NCI-H2227 treated with DMSO at 0.1 percent for 48 hours (cell line): ENCODE measurements at places on chromosomes 1 and 21.

- no peak for DNase-seq
Observed at GRCh38 chr1:97797403-97798183, 123.2 kb downstream of the DPYD start.

- DNase-seq: no peak
Observed at GRCh38 chr1:226953175-226953800, 13.2 kb downstream of the COQ8A start.

GRCh38 chr1:201778279-201779065, 50.5 kb upstream of the IPO9 start:
- no peak for DNase-seq

- DNase-seq: no peak
Observed at GRCh38 chr1:189619682-189620332, 857.9 kb downstream of the BRINP3 start.

DNA sequence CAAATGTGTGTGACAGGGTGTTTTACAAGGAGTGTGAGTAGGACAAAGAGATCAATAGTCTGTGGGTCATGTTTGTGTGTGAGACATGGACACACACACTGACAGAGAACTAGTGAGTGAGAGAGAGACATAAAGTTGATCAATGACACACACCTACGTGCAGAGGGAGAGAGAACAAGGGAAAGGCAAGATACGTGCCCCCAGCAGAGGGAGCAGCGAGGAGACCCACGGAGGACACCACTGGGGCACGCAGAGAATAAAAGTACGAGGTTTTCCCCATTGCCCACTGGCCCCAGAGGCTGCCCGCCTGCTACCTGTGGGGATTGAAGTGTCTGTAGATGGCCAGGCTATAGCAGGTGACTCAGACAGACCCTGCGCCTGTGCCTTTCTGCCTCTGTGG, 130.2 kb upstream of the CSF3R start:
- DNase-seq: no peak

DNA sequence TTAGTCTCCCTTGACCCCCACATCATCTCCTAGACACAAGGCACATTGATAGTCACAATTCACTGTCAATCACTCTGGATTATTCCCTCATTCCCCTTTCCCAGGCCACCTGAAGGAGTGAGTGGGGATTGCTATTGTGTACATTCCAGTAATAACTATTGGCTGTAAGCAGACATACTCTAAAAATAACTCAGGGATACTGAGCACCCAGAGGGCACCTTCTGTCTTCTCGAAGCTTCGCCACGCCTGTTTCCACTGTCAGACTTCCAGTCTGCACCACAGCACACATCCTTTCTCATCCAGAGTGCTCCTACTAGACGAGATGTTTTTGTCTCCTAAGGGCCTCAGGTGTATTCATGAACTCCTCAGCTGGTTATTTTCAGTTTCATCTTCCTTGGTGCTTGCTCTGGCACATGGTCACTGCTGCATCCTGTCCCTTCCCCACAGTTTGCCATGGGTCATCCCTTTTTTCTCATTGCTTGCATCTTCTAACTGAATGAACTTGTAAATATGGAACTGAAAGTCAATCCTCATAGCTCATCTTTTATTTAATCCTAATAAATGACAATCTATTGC, 848 bp upstream of the APOBEC4 start:
- DNase-seq: no peak

- no peak for DNase-seq
Observed at GRCh38 chr21:44914176-44914874, 6.4 kb downstream of the ITGB2 start.

GRCh38 chr1:248810727-248811513, 14.8 kb downstream of the SH3BP5L start:
- DNase-seq: no peak

DNA sequence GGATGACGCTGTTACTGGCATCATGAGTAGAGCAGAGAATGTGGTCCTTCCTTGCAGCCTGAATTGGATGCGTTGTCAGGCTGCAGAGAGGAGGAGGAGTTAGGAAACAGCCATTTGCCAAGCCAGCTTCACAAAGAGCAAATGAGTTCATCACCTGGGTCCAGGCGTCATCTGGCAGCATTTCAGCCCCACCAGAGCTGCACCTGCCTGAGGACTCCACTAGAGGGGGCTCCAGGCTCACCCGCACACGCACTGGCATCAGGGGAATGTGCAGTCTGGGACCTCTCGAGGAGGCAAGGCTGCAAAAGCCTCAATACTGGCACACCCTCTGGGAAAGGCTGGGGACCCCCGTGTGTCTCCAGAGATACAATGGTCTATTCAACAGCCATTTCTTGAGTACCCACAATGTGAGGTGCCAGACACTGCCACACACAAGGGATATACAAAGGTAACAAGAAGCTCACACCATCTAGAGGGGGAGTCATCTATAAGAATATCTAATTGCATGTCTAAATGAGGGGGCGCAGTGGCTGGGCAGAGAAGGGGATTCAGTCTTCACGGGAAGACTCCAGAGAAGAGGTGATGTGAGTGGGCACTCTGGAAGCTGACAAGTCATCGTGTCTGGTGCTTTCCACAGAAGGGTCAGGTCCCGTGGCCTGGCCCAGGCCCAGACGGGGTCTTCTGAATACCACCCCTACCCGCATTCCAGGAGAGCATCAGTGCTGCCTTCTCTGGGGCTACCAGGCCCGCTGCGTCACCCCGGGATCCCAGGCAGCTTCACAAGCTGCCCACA, 53.5 kb upstream of the CNTN2 start:
- DNase-seq: peak; percentile 64

GRCh38 chr1:116853680-116854402, 55.9 kb upstream of the PTGFRN start:
- DNase-seq: peak; percentile 94

DNA sequence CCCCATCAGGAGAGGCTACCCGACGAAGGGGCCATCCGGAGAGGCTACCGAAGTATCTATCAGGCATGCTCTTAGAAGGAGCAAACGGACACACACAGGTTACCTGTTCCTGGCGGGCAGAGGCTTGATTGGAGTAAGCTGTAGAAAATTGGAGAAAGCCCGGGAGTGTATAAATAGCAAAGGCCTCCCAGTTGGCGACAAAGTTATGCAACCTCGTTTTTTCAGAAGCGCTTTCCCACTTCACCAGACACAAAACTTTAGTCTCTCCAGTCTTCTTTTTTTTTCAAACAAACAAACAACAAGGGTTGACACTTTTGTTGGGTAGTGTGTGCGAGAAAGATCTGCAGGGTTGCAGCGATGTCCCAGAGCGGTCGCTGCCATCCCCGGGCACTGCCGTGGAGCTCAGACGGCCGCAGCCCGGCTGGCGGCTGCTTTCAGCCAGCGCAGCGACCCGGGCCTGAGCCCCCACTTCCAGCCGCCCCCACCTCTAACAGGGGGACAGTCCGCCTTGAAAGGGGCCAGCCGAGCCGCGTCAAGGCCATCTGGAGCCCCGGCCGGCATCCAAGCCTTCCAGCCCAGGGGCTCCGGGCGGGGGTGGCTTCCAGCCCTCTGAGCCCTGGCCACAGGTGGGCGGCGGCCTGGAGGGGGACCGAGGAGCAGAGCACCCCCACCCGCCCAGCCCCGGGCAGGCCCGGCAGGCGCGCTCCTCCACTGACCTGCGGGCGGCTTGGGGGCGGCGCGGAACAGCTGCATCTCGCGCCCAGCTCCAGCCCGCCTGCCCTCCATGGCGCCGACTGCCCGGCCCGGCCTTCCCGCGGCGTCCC, 616 bp downstream of the MCOLN3 start:
- DNase-seq: no peak

- peak; percentile 91 for DNase-seq
Observed at GRCh38 chr1:76510672-76511557, 356.4 kb upstream of the ST6GALNAC5 start.

DNA sequence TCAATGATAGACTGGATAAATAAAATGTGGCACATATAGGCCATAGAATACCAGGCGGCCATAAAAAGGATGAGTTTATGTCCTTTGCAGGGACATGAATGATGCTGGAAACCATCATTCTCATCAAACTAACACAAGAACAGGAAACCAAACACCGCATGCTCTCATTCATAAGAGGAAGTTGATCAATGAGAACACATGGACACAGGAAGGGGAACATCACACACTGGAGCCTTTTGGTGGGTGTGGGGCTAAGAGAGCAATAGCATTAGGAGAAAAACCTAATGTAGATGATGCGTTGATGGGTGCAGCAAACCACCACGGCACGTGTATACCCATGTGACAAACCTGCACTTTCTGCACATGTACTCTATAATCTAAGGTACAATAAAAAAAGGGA, 883.4 kb upstream of the PRMT6 start:
- no peak for DNase-seq

GRCh38 chr1:184672013-184672726, 82.5 kb downstream of the EDEM3 start:
- peak; percentile 55 for DNase-seq

DNA sequence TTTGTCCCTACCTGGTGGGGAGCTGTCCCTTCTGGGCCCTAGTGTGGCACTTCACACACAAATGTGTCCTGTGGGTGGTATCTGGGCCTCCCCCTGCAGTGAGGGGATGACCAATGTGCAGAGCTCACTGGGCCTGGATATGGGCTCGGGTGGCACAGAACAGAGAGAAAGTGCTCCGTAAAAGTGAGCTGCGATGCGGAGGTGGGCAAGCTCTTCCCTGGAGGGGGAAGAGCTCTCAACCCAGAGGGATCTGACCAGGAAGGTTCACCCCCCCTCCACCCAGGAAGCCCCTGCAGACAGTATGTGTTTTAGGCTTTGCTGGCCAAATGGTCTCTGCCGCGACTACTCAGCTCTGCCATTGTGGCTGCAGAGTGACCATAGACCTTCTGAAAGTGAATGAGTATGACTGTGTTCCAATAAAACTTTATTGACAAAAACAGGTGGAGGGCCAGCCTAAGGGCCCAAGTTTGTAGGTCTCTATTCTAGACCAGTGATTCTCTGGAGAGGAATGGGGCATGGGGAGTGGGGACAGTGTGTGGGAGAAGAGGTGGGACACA, 8.6 kb upstream of the ITGB2 start:
- DNase-seq: no peak

GRCh38 chr1:209900734-209901133, 37.3 kb upstream of the SYT14 start:
- DNase-seq: no peak

DNA sequence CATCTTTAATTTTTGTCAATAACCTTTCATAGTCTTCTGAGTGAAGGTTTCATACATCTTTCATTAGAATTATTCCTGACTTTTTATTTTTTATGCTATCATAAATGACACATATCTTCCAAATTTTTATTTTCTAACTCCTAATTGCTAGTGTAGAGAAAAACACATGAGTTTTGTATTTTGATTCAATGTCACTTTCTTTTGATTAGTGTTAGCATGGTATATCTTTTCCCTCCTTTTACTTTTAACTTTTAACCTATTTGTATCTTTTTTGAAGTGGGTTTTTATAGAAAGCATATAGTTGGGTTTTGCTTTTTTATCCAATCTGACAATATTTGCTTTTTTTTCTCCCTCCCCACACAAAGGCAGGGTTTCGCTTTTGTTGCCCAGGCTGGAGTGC, 43.2 kb downstream of the SDCCAG8 start:
- DNase-seq: no peak

- no peak for DNase-seq
Observed at GRCh38 chr1:112540226-112540794, 31.5 kb downstream of the WNT2B start.

DNA sequence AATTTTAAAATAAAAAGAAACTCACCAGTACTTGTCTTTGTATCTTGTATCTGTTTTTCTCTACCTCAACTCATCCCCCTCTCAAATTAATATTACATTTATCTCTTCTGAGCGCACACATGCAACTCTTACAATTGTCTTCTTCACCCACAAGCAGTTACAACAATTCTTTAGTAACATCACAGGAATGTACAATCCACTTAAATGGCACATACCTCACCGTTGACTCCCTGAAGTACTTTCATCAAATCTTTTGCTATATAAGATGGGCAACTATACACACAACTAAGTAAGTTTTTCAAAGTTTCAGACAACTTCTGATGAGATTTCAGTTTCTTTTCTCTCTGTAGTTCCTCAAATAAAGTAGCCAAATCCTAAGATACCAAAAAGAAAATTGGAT, 28.3 kb downstream of the HEATR1 start:
- no peak for DNase-seq

DNA sequence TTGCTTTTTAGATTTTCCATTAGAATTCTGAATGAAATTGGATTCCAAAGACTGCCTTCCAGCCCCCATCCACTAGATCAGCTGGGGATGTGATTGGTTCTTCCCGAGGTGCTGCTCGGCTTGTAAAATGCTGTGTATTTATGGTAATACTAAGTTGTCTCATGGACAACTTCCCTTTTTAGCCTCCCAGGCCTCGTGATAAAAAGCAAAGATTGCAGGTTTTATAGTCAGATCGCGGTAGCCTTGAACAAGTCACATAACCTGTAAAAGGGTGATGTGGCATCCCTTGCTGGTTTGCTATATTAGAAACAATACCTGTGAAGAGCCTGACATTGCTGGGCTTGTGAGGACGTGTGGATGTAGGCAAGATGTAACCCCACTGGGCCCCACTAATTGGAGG, 10.4 kb downstream of the MUL1 start:
- DNase-seq: no peak

DNA sequence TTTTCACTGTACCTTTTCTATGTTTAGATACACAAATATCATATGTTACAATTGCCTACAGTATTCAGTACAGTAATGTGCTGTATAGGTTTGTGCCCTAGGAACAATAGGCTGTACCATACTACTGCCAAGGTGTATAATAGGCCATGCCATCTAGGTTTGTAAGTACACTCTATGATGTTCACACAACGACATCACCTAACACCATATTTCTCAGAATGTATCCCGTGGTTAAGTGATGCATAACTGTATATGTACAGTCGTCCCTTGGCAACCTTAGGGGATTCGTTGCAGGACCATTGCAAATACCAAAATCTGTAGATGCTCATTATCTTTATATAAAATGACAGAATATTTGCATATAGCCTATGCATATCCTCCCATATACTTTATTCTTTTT, 5.8 kb upstream of the SSR2 start:
- no peak for DNase-seq

GRCh38 chr1:237179503-237179902, 137.5 kb downstream of the RYR2 start:
- DNase-seq: no peak

- DNase-seq: no peak
Observed at GRCh38 chr21:45839274-45839673, 142.3 kb upstream of the COL6A1 start.

GRCh38 chr1:85708829-85709227, 595 bp upstream of the ZNHIT6 start:
- DNase-seq: peak; percentile 45
